Skin of body (tissue), 3 donors: ENCODE measurements at places on chromosomes 1 and 21.

DNA sequence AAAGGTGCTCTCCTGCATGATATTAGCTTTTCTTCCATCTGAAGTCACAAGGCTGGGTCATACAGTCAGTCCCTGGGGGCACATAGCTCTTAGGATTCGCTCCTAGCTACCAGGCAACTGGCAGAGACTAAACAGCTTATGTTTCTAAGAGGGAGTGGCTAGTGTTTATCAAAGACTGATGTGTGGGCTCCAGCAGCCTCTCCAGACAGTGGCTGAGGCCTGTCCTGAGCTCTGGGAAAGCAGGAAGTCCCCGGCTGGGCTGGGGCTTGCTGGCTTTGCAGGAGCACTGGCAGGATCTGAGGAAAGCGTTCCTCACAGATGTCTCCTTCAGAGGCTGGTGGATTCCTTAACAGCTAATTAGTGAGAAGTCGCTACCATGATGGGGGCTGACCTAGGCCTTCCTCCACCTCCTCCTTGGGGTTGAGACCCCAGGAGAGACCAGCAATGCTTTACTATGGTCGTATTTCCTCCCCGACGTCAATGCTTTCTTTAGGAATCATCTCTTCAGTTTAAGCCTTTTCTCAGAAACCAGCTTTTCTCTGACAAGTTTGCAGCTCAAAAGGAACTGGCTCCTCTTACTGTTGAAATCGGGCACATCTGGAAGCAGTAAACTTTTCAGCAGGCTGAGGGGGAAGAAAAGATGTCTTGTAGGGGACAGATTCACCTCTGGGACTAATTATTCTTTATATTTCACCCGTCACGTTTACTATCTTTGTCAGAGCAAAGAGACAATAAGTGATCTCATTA lies 33.5 kb upstream of the HHAT start:
- peak; percentile 88 for DNase-seq

DNA sequence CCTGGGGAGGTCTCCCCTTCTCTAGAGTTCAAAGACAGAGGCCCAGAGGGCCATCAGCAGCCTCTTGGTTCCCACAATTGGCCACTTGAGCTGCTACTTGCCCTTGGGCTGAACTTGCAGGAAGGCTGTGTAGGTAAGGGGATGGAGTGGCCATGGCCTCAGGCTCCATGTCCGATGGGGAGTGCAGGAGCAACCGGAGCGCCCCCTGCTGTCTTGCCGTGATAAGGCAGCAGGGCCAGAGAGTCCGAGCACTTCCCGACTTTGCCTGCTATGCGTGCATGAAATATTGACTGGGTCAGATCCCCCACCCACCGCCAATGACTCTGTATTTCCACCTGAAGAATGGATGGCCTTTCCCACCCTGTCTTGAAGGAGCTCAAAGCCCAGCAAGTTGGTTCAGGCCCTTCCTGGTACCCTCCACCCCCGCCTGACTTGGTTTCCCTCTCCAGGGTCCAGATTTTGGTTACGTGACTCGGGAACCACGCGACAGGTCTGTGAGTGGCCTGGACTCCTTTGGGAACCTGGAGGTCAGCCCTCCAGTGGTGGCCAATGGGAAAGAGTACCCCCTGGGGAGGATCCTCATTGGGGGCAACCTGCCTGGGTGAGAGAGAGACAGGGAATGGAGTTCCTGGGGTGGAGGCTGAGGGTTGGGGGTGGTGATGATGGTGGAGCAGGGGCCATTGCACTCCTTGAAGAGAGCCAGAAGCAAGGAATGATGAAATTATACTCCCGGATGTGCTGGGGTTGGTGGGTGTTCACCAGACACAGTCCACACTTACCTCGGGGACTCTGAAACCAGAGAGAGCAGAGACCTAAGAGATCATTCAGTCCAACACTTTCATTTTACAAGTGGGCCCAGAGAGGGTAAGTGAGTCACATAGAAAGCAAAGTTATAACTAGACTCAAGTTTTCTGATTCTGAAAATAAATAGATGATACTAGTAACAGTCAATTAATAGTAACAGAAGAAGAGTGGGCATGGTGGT lies 25.6 kb downstream of the PADI3 start:
- no peak for DNase-seq

DNA sequence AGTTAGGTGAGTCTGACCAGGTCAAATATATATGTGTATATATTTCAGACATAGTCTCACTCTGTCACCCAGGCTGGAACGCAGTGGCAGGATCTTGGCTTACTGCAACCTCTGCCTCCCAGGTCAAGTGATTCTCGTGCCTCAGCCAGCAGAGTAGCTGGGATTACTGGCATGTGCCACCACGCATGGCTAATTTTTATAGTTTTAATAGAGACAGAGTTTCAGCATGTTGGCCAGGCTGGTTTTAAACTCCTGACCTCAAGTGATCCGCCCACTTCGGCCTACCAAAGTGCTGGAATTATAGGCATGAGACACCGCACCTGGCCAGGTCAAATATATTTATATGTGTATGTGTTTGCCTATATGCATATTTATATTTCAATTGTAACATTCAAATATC lies 581.5 kb upstream of the B3GALT2 start:
- no peak for DNase-seq

GRCh38 chr21:46120301-46121285 lies 22.7 kb downstream of the COL6A2 start:
- no peak for DNase-seq

DNA sequence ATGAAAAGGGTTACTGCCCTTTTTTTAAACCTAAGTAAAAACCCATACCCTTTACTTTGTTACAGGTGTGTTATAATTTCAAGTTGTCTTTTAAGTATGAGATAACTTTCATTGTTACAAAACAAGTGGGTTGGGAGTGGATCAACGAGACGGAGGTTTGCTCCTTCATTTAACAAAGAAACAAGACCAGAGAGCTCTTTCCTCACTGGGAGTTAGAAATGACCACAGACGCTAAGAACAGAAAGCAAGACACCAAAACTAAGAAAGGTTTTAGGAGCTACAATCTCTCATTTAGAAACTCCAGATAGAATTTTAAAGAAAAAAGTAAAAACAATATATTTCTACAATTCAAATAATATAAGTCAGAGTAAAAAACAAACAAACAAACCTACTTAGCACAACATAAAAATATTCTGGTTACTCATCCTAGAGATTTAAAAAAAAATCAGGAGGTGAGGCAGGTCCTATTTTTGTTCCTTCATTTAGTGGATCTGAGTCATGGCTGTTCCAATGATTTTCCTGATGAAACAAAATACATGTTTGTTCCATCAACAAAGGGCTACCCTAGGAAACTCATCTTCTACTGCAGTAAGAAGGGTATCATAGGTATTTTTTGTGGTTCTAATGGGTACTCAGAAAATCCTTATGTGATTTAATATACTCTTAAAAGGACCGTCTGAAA lies 33.0 kb downstream of the APP start:
- no peak for DNase-seq

DNA sequence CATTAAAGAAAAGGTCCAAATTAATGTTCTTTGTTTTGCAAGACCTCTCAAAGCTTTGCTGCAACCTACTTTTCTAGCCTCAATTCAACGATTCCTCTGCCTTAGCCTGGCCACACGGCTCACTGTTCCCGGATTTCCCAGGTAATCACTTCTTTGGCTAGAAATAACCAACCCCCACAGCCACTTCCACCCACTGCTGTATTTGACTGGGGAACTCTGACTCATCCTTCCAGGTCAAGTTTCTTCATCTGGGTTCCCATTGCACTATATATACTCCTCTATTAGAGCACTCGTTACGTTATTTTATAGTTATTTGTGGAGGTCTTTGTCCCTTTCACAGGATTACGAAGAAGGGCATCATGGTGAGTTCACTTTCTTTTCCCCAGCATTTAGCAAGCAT lies 185.9 kb downstream of the CACNA1E start:
- no peak for DNase-seq

GRCh38 chr21:17461014-17461413 lies 51.8 kb upstream of the CXADR start:
- peak; percentile 48 for DNase-seq

DNA sequence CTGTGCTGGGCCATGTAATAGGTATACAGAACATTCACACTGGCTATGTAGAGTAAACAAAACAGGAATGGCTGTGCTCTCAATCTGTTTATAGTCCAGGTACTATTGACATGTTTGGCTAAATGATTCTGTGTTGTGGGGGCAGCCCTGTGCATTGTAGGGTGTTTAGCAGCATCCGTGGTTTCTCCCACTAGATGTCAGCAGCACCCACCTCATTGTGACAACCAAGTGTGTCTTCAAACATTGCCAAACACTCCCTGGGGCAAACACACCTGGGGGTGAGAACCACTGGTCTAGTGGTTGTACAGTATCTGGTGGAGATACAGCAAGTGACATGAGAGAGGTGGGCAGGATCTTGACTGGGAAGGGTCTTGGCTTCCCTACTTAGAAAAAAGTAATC lies 80.4 kb upstream of the SPATA6 start:
- DNase-seq: no peak

GRCh38 chr21:46555225-46555617 lies 49.7 kb downstream of the S100B start:
- no peak for DNase-seq

DNA sequence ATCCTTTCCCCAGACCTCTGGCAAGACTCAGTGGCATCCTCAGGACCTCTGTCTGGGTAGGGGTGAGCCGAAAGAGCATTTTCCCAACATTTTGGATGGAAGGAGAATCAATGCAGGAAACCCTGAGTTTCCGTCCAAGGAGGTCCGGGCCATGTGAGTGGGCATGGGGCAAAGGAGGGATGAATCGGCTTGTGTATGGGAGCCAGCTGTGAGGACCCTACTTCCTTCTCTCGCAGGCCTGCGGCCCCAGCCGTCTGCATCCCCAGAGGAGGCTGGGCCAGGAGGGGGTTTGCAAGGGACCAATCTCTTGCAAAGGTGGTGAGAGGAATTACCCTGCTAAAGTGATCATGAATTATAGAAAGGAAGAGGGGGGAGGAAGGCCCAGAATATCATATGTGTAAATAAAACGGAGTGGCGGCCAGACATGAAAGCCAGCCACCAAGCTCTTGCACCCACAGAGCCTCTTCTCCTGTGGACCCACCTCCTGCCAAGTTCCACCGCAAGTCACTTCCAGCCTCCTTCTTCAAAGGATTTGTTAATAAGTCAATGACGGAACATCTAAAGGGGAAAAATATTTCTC lies 48.2 kb upstream of the POU3F1 start:
- no peak for DNase-seq

- DNase-seq: no peak
These were observed 37.8 kb upstream of the ZNF326 start for GRCh38 chr1:89957107-89957506.

DNA sequence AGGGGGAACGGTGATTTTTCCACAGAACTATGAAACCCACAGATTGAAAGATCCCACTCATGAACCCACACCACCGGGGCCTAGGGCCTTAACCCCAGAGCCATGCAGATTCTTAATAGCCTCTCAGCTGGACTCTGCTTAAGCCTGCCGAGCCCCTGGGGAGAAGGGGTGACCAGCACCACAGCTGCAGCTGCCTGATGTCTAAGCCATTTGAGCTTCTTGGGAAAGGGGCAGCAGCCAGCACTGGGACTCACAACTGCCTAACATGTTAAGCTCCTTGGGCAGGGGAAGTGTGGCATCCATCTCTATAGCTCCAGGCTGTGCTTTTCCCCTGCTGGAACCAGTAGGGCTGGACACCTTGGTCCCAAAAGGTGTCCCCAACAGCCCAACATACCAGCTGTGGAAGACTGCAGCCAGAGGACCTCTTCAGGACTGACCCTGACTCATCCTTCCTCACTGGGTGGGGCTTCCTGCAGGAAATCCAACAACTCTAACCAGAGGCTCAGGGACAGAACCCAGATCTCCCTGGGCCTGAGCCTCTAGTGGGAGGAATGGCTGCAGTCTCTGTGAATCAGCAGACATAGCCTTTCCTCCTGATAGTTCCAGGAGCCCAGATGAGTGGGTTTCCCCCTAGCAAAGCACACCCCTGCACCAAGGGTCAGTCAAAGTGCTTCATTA lies 34.6 kb upstream of the FMO3 start:
- no peak for DNase-seq

DNA sequence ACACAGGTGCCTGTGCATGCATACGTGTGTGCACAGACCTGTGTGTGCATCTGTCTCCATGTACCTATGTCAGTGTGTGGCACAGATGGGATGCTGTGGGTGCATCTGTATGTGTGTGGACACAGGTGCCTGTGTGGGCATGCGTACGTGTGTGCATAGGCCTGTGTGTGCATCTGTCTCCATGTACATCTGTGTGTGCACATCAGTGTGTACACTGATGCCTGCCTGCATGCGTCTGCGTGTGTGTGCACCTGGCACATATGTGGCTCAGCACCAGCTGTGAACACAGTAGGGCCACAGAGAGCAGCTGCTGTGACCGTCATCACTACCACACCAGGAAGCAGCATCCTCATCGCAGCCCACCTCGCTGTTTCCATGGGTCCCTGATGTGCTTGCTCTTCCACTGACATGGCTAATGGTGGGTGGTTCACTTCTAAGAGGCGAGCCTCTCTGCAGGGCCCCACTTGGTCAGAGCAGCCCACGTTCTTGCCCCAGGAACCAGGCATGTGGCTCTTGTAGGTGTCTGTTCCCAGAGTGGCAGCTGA lies 9.6 kb upstream of the SPATC1L start:
- DNase-seq: no peak
